ENCODE measurements at places on chromosomes 12 and 14. TPM values are rescaled to one million over a fixed set of nuclear protein-coding genes. Genes with fewer than 3 reads are reported as not detected.
A peak's percentile ranks its signal among the peaks of the same experiment; 100 is the strongest.

DNA sequence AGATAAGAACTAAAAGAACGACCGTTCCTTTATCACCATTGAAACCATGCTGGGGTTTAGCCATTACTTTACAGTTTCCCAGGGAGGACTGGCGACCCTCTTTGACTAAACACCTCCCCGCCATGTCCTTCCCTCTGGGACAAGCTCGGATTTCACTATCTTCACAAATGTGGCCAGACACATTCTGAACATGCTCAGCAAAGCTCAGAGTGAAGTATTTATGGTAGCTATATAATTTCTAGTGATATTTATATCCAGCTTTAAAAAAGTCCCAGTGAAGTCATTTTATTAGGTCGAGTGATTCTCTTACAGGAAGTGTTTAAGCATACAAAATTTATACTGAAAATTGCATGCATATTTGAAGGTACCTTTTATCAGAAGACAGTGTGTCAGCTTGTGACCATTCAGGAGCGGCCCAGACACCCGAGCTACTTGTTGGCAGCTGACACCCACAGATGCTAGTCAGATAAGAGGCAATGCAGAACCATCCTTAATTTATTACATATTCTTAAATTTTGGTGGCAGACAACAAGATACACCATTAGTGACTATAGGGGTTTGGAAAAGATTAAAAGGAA, 36.8 kb downstream of the NIN start:
- H3K36me3 ChIP-seq: peaks cover 16% of the 10 kb centered on the region
- H3K4me3 ChIP-seq: no peak overlapping the region
- peak overlapping the region; percentile 13 for H3K27ac ChIP-seq
- H3K27me3 ChIP-seq: no peaks in the 10 kb centered on the region

DNA sequence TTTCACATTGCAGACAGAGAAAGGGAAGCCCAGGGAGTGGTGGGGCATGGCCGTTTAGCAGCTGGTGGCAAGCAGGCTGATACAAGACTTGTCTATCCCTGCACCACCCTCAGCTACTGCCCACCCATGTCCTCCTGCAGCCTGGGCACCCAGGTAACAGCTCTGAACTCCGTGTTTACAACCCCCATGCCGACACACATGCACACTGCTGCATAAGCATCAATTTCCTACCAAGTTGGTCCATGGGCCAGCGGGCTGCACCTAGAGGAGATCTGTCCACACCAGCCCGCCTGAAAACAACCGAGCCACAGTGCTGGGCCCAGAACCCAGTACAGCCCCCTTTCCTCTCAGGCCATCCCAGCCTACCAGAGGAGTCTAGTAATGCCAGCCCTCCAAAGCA, 75.9 kb upstream of the C14orf180 start:
- no peak overlapping the region for H3K4me3 ChIP-seq
- peaks cover 4% of the 10 kb centered on the region for H3K4me1 ChIP-seq
- no peak for DNase-seq
- no peak overlapping the region for H3K27ac ChIP-seq
- peaks cover 3% of the 10 kb centered on the region for H3K36me3 ChIP-seq

GRCh38 chr14:100025111-100025510, 40.1 kb upstream of the EVL start:
- H3K27ac ChIP-seq: peak overlapping the region; percentile 3
- H3K36me3 ChIP-seq: peaks cover 3% of the 10 kb centered on the region
- H3K27me3 ChIP-seq: no peaks in the 10 kb centered on the region

NEUROD4 gene
- 7.3 TPM for total RNA-seq

MBD6 gene
- 91.3 TPM for total RNA-seq

GRCh38 chr14:65958664-65959562, 527.3 kb upstream of the CCDC196 start:
- H3K27me3 ChIP-seq: no peaks in the 10 kb centered on the region
- no peak overlapping the region for H3K27ac ChIP-seq
- no peak for DNase-seq
- H3K4me1 ChIP-seq: peaks cover 5% of the 10 kb centered on the region

GRCh38 chr14:73741386-73741875, 27.2 kb upstream of the PNMA1 start:
- H3K27me3 ChIP-seq: no peaks in the 10 kb centered on the region
- DNase-seq: no peak
- peak overlapping the region; percentile 58 for H3K4me3 ChIP-seq
- H3K4me1 ChIP-seq: peaks cover 44% of the 10 kb centered on the region

DNA sequence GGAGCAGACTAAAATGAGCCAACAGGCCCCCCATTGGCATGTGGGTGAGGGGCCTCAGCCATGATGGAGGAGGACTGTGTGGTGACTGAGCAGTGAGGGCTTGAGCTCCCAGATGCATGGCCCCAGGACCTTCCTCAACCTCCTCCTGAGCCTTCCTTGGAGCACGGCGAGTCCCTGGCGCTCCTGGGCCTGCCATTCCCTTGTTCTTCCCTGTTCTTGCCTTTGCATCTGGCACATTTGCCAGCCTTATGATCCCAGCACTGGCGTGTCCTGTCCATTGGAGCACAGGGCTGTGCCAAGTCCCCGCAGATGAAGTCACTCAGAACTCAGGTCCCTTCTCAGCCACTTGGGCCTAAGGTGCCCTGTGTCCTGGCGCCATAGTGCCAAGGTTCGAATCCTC, 40.3 kb upstream of the MEG3 start:
- H3K4me1 ChIP-seq: peaks cover 77% of the 10 kb centered on the region
- H3K4me3 ChIP-seq: peak overlapping the region; percentile 16
- H3K27me3 ChIP-seq: no peaks in the 10 kb centered on the region
- DNase-seq: no peak

DNA sequence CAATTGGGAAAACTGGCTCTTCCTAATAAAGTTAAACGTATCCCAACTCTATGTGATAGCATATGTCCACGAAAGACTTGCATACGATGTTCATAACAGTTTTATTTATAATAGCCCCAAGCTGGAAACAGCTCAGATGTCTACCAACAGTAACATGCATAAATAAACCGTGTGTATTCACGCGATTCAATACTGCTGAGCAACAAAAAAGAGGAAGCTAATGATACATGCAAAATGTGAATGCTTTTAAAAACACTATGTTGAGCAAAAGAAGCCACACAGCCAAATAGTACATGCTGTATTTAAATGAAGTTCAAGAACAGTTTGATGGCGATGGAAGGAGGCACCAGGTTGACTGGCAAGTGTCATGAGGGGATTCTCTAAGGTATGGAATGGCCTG, 55.7 kb downstream of the TRIM9 start:
- no peak overlapping the region for H3K27ac ChIP-seq
- no peak for DNase-seq
- H3K4me1 ChIP-seq: peaks cover 32% of the 10 kb centered on the region
- no peak overlapping the region for H3K4me3 ChIP-seq
- no peaks in the 10 kb centered on the region for H3K36me3 ChIP-seq

HOXC10 gene
- 1.8 TPM for total RNA-seq

HSPA2 gene
- total RNA-seq: 2.7 TPM

All from neural crest cell (in vitro differentiated cells).